Heart left ventricle (tissue), 16 donors: ENCODE measurements at places on chromosomes 1 and 21. TPM values are rescaled to one million over a fixed set of nuclear protein-coding genes. Genes with fewer than 3 reads are reported as not detected.

CYP4A11 gene
- total RNA-seq, result not detected

MYOM3 gene
- 344 TPM for total RNA-seq

PPP1R15B gene
- 25.9 TPM for total RNA-seq

CELA3A gene
- not detected for total RNA-seq

GRCh38 chr1:11880911-11881748 is 22.4 kb upstream of the NPPB start:
- peak; percentile 95 for DNase-seq

- DNase-seq, result no peak
Observed at GRCh38 chr1:15504436-15504835, 19.6 kb downstream of the CASP9 start.

GRCh38 chr1:228162286-228163006 is 3.2 kb upstream of the IBA57 start:
- peak; percentile 79 for DNase-seq

- DNase-seq, result no peak
Observed at GRCh38 chr1:234322979-234323378, 50.3 kb upstream of the COA6 start.

DNA sequence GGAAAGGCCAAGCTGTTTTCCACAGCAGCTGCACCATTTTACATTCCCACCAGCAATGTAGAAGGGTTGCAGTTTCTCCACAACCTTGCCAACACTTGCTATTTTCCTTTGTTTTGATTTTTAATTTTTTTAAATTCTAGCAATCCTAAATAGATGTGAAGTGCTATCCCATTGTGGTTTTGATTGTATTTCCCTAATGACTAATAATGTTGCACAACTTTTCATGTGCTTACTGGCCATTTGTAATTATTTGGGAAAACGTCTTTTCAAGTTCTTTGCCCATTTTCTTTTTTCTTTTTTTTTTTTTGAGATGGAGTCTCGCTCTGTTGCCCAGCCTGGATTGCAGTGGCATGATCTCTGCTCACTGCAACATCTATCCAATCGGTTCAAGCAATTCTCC is 53.9 kb downstream of the VCAM1 start:
- DNase-seq, result no peak

DNA sequence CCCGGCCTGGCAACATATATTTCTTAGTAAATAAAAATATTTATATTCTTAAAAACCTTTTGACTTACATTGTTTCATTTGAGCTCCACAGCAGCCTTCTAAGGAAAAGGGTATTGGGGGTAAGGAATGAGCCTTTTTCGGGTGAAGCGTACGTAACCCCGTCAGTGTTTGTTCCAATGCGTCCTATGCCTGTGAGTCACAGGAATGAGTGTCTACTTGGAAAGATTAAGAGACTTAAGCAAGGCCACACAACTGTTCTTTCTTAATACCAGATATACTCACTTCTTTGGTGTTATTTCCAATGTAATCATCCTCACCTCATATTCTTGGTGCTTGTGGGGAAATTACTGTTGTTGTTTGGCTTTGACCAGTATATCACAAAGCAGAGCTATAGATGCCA is 22.7 kb downstream of the WDTC1 start:
- DNase-seq, result no peak

- no peak for DNase-seq
Observed at GRCh38 chr1:40353082-40353481, 20.4 kb upstream of the SMAP2 start.

DNA sequence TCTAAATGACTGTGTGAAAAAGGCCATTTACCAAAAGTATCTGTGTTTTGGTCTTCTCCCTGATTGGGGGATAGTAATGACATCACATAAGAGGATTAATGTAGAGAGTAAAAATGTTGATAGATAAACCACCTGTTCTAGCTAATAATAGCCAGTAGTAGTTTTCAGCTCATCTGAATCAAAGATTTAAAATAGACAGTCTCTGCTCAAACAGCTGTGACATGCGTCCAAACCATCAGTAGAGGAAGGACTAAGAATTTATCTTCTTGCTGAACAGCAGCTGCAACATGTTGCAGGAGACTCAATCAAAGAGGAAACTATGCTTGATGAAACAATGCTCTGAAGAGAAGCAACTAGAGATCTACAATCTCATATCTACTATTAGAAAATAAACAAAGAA is 21.4 kb downstream of the TMPRSS15 start:
- no peak for DNase-seq

- peak; percentile 26 for DNase-seq
Observed at GRCh38 chr1:207335695-207336363, 14.4 kb downstream of the CD55 start.

DNA sequence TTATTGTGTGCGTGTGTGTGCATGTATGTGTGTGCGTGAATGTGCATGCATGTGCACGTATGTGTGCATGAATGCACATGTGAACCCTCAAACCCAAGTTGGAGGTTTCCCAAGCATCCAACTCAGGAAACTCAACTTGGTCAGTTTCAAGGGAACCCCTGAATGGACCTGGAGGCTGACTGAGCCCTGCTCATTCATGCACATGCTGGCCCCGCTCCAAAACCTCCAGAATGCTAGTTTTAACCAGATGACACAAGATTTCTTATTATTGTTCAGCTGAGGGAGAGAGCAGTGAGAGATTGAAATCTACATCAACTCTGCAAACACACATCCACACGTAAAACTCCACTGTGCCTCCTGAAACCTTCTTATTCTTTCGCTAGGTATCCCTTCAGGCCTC is 104.4 kb downstream of the OMA1 start:
- DNase-seq, result no peak
